Cardiac muscle cell (in vitro differentiated cells and primary cell): ENCODE measurements at places on chromosomes 16 and 17.

GRCh38 chr16:57510016-57510871 is 24.0 kb upstream of the DOK4 start:
- no peak for DNase-seq

DNA sequence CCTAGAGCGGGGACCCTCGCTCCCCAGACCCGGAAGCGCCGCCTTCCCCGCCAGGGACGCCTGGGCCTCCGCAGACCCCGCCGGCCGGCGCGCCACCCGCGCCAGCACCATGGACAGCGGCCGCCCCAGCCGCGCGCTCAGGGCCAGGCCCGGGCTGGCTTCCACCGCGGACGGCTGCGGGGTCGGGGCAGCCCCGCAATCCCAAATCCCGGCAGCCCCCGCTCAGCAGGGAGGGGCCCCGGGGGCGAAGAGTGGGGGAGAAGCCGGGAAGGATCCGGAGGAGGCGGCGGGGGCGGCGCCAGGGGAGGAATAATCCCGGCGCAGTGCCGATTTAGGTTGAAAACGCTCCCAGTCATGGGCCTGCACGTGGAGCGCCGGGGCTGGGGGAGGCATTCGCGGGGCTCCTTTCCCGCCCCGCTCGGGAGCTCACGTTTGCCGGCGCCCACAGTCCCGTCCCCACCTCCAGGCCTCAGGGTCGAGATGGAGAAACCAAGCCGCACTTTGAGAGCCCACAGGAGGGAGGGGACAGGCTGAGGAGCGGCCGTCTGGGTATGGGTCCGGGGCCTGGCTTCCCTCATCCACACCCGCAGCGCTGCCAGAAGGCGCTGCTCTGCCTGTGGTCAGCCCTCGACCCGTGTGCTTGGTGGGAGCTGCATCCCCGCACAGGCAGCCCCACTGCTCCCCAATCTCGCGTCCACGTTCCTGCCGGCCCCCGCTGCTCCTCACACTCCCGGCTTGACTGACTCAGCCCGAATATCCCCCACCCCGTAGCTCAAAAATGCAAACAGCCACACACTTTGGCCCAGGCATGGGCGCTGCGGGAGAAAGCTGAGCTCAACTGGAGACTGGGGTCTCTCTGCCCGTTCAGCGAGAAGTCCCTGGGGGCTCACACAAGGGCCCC is 4.7 kb downstream of the FBXL16 start:
- peak; percentile 79 for DNase-seq

GRCh38 chr16:47732122-47732521 is 271.0 kb downstream of the PHKB start:
- no peak for DNase-seq

DNA sequence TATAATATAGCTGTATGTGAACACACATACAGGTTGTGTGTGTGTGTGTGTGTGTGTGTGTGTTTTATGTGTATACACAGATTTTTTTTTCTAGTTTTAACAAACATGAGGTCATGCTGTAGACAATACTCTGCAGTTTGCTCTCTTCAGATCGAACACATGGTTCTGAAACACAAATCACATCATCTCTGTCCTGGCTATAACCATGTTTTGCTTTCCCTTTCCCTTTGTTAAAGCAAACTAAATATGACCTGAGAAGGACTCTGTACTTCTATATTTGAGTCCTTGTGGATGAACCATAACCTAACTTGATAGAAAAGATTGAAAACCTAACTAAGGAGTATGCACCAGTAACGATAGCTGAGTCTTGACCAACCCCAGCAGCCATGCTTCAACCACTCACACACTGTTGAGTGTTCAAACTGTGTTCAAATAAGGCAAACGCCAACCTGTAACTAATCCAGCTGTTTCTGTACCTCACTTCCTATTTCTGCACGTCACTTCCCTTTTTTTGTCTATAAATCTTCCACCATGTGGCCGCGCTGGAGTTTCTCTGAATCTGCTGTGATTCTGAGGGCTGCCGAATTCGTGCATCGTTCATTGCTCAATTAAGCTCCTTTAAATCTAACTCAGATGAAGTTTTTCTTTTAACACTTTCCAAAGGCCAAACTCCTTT is 303.8 kb downstream of the HS3ST3B1 start:
- DNase-seq, result no peak

- DNase-seq, result no peak
These were observed 102.3 kb downstream of the NPIPB11 start for GRCh38 chr16:29304251-29304650.

- no peak for DNase-seq
These were observed 48.9 kb upstream of the ASIC2 start for GRCh38 chr17:33342025-33342424.

DNA sequence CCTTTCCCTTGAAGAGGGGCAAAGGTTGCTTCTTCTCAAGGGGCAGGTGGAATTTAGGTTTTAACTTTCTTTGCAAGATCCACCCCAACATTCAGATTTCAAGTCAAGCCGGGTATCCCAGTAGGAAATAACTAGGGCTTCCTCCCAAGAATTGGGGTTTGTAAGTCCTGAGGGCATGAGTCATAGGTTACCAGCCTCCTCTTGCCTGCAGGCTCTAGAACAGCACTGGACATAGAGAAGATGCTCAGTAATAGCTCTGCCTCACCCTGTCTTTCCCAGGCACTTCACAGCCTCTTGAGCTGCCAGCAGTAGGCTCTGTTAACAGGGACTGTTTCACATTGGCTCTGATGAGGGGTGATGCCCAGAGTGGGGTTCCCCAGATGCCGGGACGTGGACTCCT is 35.8 kb upstream of the ZFP90 start:
- no peak for DNase-seq

GRCh38 chr17:21313320-21313719 is 28.8 kb downstream of the MAP2K3 start:
- no peak for DNase-seq

DNA sequence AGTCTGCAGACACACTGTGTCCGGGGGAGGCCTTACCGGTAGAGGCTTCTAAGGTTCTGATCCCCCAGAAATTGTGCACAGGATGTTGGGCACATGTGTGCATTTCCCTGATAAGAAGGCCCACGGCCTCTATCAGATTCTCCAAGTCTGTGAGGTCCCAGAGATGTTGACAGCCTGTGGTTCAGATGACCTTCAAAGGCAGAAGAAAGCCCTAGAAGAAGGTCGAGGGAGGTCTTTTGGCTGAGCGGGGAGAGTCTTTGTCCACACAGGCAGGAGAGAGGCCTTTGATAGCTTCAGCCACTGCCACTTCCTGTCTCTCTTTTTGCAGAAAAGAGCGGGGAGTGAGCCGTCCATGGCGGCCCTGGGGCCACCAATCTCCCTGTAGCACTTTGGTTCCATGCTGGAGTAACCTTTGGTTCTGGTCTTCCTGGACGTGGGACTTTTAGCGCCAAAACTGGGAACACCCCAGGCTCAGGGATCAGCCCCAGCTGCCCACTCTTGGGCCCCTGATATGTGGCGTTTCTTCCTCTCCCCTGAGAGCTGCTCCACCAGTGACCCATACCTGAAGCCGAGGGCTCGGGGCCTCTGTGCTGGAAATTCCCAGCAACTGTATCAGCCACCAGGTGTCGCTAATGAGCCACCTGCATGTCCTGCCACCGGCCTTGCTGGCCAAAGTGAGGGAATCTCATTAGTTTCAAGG is 28.1 kb upstream of the LGALS9 start:
- DNase-seq, result peak; percentile 80

- DNase-seq, result no peak
These were observed 7.3 kb downstream of the STAT3 start for GRCh38 chr17:42380935-42381334.

GRCh38 chr17:50466371-50467113 is 2.1 kb downstream of the CHAD start:
- no peak for DNase-seq

GRCh38 chr17:45225051-45225700 is 3.5 kb downstream of the FMNL1 start:
- no peak for DNase-seq

- no peak for DNase-seq
These were observed 16.7 kb upstream of the MYO18A start for GRCh38 chr17:29196769-29197515.

- peak; percentile 73 for DNase-seq
These were observed 28.3 kb downstream of the VPS35L start for GRCh38 chr16:19583665-19584300.

GRCh38 chr16:53755026-53755910 is 51.3 kb downstream of the FTO start:
- DNase-seq, result peak; percentile 75

DNA sequence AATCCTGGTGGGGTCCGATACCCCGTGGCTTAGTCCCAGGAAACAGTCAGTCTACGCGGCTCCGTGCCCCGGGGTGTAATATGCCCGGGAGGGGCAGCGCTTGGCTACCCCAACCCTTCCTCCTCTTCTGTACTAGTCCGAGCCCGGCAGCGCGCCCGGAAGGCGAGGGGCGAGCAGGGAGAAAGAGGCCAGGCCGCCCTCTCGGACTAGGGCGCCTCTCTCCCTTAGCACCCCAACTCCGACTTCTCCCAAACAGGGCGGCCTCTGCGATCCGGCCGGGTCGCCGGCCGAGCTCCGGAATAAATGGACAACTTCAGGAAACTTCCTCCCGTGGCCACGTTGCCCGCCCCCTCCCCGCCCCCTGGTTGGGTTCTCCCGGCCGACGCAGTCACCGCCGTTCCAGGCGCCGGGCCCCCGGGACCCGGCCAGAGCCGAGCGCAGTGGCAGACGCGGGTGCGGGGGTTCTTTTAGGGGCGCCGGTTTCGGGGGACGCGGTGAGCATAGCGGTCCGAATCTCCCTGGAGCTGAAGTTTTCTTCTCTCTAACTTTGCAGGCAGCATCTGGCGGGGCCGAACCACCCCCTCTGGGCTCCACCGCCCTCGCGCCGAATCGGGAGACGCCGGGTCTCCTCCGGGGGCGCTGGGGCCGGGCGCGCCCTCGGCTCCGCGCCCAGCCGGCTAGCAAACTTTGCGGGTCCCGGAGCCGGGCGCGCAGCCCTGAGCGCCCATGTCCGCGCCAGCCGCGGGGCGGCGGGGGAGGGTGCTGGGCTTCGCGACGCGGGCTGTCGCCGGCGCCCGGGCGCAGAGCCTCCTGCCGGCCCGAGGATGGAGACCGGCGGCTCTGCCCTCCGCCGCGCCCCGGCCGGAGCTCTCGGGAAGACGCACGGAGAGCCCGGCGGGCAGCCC is at the start of gene SDK2:
TSS of gene SDK2 (minus strand) at position 301 of the 905 bp plus-strand sequence. CDS start 357 bp downstream, outside the sequence.
- peak; percentile 5 for DNase-seq

GRCh38 chr16:51523400-51523799 is 372.3 kb upstream of the SALL1 start:
- DNase-seq, result no peak

- no peak for DNase-seq
These were observed 11.2 kb upstream of the MYLK3 start for GRCh38 chr16:46759309-46759708.

GRCh38 chr16:53714205-53715022 is 10.5 kb downstream of the FTO start:
- DNase-seq, result no peak

- DNase-seq, result no peak
These were observed 204.7 kb upstream of the TNRC6C start for GRCh38 chr17:77753691-77754245.

GRCh38 chr16:31202414-31203375 is at the start of gene PYCARD:
PYCARD (minus strand) TSS chr16:31202760; CDS start chr16:31202690, 70 bp downstream.
- DNase-seq, result peak; percentile 63

- no peak for DNase-seq
These were observed 1.4 kb downstream of the EFCAB13 start for GRCh38 chr17:47325176-47325575.

GRCh38 chr17:31400481-31400950 is 9.0 kb downstream of the RAB11FIP4 start:
- DNase-seq, result no peak

- no peak for DNase-seq
These were observed 21.4 kb upstream of the SPACA3 start for GRCh38 chr17:32970281-32970680.

GRCh38 chr17:14301279-14302090 is 604 bp downstream of the HS3ST3B1 start:
- DNase-seq, result no peak

GRCh38 chr17:869086-869485 is 86.9 kb downstream of the MRM3 start:
- no peak for DNase-seq

- no peak for DNase-seq
These were observed 77.3 kb downstream of the ZFHX3 start for GRCh38 chr16:72970656-72971055.

GRCh38 chr16:4624827-4625559 is 367 bp downstream of the MGRN1 start:
- peak; percentile 61 for DNase-seq
